ENCODE measurements at places on chromosomes 11 and 22.
A peak's percentile ranks its signal among the peaks of the same experiment; 100 is the strongest.

- H3K4me3 ChIP-seq = peak overlapping the region; percentile 8
- peaks cover 54% of the 10 kb centered on the region for H3K4me1 ChIP-seq
- peaks cover 31% of the 10 kb centered on the region for H3K36me3 ChIP-seq
- H3K27ac ChIP-seq = peak overlapping the region; percentile 57
These were observed 11.2 kb downstream of the UBASH3B start for GRCh38 chr11:122666743-122667142.

DNA sequence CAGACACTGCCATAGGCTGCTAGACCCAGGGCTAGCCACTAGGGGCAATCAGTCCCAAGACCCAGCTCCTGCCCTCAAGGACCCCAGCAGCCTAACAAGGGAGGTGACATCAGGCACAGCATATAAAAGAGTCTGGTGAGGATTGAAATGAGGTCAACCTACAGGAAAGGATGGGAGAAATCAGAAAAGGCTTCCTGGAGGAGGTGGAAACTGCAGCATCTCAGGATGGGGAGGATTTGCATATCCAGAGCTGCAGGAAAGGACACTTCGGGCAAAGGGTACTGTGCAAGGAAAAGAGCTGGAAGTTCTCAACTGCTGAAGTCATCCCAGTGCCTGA lies 2.9 kb upstream of the ARFGAP2 start:
- peaks cover 18% of the 10 kb centered on the region for H3K4me1 ChIP-seq
- peak; percentile 54 for DNase-seq
- no peaks in the 10 kb centered on the region for H3K36me3 ChIP-seq
- no peak overlapping the region for H3K4me3 ChIP-seq

GRCh38 chr11:114123692-114124330 lies 64.3 kb downstream of the ZBTB16 start:
- H3K4me1 ChIP-seq = no peaks in the 10 kb centered on the region
- peaks cover 6% of the 10 kb centered on the region for H3K27me3 ChIP-seq
- H3K36me3 ChIP-seq = no peaks in the 10 kb centered on the region
- DNase-seq = no peak
- H3K27ac ChIP-seq = no peak overlapping the region

DNA sequence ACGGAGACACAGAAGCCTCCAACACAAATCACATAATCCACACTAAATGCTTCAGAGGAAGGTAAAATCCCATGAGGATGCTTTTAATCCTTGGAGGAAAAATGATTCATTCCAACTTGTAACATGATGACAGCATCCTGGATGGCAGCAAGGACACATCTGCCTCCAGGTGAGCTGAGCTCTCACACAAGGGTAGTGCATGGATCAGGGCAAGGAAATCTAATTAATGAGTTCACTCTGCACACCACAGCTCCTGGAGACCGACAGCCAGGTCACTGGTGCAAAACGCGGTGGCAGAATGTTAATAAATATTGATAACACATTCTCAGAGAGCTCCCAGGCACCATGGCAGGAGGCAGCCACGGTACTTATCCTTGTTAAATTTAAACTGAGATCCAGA lies 40.3 kb upstream of the CYP2D6 start:
- H3K27ac ChIP-seq = no peak overlapping the region
- H3K36me3 ChIP-seq = peaks cover 14% of the 10 kb centered on the region
- DNase-seq = no peak

- no peak overlapping the region for H3K27ac ChIP-seq
- DNase-seq = no peak
- H3K4me1 ChIP-seq = no peaks in the 10 kb centered on the region
- H3K36me3 ChIP-seq = peaks cover 27% of the 10 kb centered on the region
- no peak overlapping the region for H3K4me3 ChIP-seq
These were observed 30.2 kb downstream of the MSANTD4 start for GRCh38 chr11:105991888-105992287.

- H3K4me3 ChIP-seq = no peak overlapping the region
These were observed 21.4 kb upstream of the TUB start for GRCh38 chr11:8059571-8060011.

GRCh38 chr22:37631448-37632173 lies 7.9 kb upstream of the SH3BP1 start:
- peak overlapping the region; percentile 99 for H3K27ac ChIP-seq
- no peaks in the 10 kb centered on the region for H3K27me3 ChIP-seq
- peaks cover 65% of the 10 kb centered on the region for H3K4me1 ChIP-seq
- peak overlapping the region; percentile 82 for H3K4me3 ChIP-seq
- H3K36me3 ChIP-seq = peaks cover 7% of the 10 kb centered on the region
- peak; percentile 55 for DNase-seq
